ENCODE measurements at places on chromosomes 16 and 17.

DNA sequence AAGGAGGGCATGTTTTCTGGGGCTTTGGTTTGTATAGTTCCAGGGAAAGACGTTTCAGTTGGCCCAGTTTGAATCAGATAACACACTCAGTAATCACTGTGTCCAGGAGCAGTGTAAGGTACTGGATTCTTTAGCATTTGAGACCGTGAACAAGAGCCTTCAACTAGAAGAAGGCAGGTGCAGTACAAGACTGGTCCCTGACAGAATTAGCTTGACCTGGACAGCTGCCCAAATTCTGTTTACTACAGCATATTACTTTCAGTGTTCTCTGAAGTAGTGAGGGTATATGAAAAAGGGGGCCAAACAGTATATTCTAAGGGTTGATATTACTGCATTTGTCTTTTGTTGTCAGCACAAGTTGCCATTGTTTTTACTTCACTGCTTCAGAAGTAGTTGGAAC, 81.3 kb downstream of the COX10 start:
- DNase-seq, result no peak

DNA sequence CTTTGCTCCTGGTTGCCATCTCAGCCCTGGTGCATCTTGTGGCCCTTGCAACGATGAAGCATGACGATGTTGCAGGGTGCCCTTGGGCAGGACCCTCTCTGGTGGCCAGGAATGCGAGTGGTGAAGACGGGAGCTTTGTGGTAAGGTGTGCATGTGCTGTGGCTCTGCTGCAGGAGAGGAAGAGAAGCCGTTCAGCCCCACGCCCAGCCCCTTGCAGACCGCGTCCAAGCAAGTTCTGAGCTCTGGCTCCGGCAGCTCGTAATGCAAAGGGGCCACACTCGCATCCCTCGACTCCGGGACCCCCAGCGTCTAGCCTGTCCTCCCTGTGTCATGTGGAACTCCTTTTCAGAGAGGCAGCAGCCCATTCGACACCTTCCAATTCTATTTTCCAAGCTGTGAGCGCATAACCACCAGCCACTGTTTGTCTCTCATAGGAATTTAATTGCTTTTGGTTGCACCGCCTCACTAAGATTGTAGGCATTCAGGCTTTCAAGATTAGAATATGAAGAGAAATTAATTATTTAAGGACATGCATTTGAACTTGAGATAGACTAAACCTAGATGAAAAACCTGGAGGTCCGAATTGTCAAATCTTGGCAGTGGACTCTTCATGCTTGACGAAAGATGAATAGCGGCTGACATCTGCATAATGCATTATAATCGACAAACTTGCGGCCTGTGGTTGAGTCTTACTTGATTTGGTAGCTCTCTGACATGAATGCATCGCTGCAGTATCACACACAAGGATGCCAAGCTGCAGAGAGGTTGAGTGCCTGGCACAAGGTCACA, 21.1 kb upstream of the KCNG4 start:
- DNase-seq, result no peak

DNA sequence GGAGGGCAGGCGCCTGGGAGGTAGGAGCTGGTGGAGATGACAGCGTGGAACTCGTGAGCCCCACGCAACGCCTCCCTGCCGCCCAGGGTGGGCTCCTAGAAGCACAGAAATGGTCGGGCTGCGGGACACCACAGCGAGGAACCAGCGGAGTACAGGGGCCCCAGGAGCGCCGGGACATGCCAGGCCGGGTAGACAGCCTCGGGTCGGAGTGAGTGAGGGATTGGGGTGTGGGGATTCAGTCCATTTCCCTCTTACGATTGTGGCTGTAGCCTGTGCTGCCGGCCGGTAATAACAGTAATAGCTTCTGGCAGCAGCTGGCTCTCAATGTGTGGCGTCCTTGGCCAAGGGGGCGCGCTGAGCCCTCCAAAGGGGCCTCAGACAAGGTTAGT, 12.2 kb upstream of the CES3 start:
- DNase-seq, result no peak

- DNase-seq, result no peak
These were observed 39.0 kb downstream of the HSD17B2 start for GRCh38 chr16:82074019-82074558.

DNA sequence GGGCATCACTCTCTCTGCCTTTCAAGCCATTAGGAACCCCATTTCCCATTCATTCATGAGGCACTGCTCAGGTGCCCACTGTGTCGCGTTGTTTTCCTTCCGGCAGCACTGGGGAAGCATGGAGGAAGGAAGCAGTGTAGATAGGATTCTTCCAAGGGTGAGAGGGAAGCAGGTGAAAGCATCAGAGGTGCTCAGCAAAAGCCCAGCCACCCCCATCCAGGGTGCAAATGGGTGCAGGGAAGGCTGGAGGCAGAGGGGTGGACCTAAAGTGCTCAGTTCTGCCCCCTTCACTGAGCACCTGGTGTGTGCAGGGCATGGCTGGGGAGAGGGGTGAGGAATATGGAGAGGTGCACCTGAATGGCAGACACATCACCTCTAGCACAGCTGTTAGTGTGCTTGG, 3.4 kb upstream of the NXPH3 start:
- no peak for DNase-seq

- no peak for DNase-seq
These were observed 369.8 kb downstream of the UTP18 start for GRCh38 chr17:51630101-51630671.

DNA sequence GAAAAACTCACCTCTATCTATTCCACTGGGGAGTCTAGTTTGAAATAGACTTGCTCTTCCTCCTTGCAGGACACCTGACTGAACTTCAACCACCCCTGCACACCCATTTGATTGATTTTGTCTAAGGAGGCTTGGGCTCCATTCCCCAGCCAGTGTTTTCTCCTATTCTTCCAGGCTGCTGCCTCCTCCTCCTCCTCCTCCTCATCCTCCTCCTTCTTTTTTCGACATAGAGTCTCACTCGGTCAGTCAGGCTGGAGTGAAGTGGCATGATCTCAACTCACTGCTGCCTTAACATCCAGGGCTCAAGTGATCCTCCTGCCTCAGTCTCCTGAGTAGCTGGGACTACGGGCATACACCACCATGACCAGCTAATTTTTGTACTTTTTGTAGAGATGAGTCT, 1.8 kb upstream of the DLX4 start:
- no peak for DNase-seq
